ENCODE measurements at places on chromosomes 16 and 17. TPM values are rescaled to one million over a fixed set of nuclear protein-coding genes. Genes with fewer than 3 reads are reported as not detected.

SPN gene
- total RNA-seq: not detected

HYDIN gene
- total RNA-seq: 1.3 TPM

GRCh38 chr16:58556678-58557077 is 41.4 kb downstream of the SETD6 start:
- H3K27ac ChIP-seq: no peak overlapping the region
- no peak overlapping the region for H3K4me3 ChIP-seq
- H3K36me3 ChIP-seq: peaks cover 9% of the 10 kb centered on the region
- no peak for DNase-seq

CSH2 gene
- not detected for total RNA-seq

DNA sequence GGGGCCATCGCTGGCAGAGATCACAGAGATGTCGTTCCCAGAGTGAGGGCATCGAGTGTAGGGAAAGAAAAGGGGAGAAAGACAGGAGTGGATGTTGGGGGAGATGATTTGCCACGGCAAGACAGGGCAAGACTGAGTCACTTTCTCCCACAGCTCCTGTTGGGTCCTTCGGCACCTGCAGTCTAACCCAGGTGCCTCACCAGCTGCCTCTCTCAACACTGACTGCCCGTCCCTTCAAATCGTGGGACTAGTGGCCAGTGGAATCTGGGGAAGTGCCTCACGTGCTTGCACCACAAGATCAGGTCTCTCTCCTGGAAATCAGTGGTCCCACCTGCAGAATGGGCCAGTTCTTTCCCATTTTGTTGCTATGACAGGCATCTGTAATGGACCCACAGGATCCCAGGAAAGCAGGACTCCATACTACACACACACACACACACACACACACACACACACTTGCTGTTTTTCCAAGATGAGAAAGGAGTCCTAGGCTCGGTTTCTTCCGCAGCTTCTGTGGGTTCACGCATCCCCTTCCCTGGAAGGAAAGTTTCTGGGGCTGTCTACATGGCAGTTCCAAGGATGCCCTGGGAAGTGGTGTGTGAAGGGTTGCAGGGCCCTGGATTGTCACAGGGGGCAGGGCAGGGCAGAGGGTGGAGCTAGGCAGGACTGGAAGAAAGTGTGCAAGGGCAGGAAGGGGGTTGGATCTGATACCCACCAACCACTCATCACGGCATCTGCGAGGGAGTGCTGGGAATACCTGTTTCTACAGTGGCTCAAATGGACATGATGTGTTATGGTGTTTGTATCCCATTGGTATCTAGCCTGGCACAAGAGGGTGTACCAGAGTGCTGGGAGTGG is 10.2 kb upstream of the CBX8 start:
- DNase-seq: no peak
- H3K27ac ChIP-seq: no peak overlapping the region
- H3K4me3 ChIP-seq: no peak overlapping the region
- H3K36me3 ChIP-seq: no peaks in the 10 kb centered on the region
- H3K27me3 ChIP-seq: peaks cover 92% of the 10 kb centered on the region

ATAD5 gene
- 0.77 TPM for total RNA-seq
